ENCODE measurements at places on chromosomes 5 and 9. TPM values are rescaled to one million over a fixed set of nuclear protein-coding genes. Genes with fewer than 3 reads are reported as not detected.

- no peak overlapping the region for H3K4me3 ChIP-seq
- no peak overlapping the region for H3K27ac ChIP-seq
- H3K36me3 ChIP-seq: no peaks in the 10 kb centered on the region
- H3K4me1 ChIP-seq: no peaks in the 10 kb centered on the region
Observed at GRCh38 chr9:129390541-129390940, 212.5 kb upstream of the IER5L start.

GPR107 gene
- total RNA-seq: 17.7 TPM

DNA sequence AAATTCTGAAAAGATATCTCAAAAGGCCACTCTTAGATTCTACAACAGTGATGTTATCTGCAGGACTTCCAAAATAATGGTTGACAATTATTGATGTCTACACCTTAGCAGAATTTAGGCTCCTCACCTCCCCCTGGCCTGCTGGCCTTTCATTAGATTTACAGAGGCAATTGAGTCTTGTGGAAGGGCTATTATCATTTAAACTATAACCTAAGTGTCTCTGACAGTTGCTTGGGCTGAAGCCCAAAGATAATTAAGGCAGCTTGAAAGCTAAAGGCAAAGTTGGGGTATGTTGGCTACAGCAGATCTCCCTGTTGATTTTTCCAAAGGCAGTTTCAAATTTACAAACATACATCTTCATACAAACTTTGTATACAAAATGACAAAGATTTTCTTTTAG, 912.3 kb downstream of the TAF11L14 start:
- no peak overlapping the region for H3K4me3 ChIP-seq
- H3K36me3 ChIP-seq: no peaks in the 10 kb centered on the region
- DNase-seq: no peak
- no peaks in the 10 kb centered on the region for H3K4me1 ChIP-seq

GRCh38 chr9:114995681-114996221, 65.4 kb upstream of the TNFSF8 start:
- H3K4me1 ChIP-seq: peaks cover 72% of the 10 kb centered on the region
- peak overlapping the region; percentile 49 for H3K27ac ChIP-seq
- H3K36me3 ChIP-seq: no peaks in the 10 kb centered on the region
- DNase-seq: no peak
- no peaks in the 10 kb centered on the region for H3K27me3 ChIP-seq

- H3K36me3 ChIP-seq: peaks cover 45% of the 10 kb centered on the region
- H3K27me3 ChIP-seq: no peaks in the 10 kb centered on the region
- peaks cover 89% of the 10 kb centered on the region for H3K4me1 ChIP-seq
- DNase-seq: no peak
- peak overlapping the region; percentile 6 for H3K4me3 ChIP-seq
Observed at GRCh38 chr5:119312403-119312802, 43.4 kb upstream of the TNFAIP8 start.

SLC1A3 gene
- total RNA-seq: 0.16 TPM

GRCh38 chr5:109479260-109479860, 69.6 kb upstream of the PJA2 start:
- no peak overlapping the region for H3K4me3 ChIP-seq
- no peaks in the 10 kb centered on the region for H3K36me3 ChIP-seq
- no peak overlapping the region for H3K27ac ChIP-seq
- H3K27me3 ChIP-seq: peaks cover 8% of the 10 kb centered on the region

DNA sequence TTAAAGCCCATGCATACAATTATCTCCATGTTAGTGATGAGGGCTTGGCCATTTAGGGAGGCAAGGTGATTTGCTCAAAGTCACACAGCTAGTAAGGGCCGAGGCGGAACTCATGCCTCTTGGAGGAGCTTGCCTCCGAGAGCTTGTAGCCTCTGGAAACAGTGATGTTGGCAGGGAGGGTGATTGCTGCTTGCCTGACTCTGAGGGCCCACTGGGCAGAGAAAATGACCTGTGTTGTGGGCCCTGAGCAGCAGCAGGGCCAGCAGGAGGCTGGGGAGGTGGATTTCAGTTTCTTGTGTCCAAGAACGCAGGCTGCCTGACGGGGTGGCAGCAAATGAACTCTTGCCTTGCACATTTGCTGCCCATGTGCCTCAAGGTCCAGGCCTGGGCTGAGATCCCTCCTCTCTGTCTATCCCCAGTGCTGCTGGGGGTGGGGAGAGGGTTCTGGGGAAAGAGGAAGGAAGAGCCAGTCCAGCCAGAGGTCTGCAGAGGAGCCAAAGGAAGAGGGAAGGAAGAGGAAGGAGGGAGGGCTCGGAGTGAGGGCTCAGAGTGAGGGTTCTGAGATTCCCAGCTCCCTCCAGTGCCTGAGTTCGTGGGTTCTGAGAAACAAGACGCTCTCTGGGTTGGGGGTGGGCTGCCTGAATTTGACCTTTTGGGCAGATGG, 16.2 kb upstream of the PTGS1 start:
- no peaks in the 10 kb centered on the region for H3K4me1 ChIP-seq
- H3K27me3 ChIP-seq: peaks cover 12% of the 10 kb centered on the region

FAM221B gene
- not detected for total RNA-seq

GRCh38 chr9:97577051-97577450, 56.1 kb downstream of the TSTD2 start:
- no peak for DNase-seq
- no peak overlapping the region for H3K4me3 ChIP-seq
- H3K36me3 ChIP-seq: peaks cover 5% of the 10 kb centered on the region
- no peaks in the 10 kb centered on the region for H3K27me3 ChIP-seq

DNA sequence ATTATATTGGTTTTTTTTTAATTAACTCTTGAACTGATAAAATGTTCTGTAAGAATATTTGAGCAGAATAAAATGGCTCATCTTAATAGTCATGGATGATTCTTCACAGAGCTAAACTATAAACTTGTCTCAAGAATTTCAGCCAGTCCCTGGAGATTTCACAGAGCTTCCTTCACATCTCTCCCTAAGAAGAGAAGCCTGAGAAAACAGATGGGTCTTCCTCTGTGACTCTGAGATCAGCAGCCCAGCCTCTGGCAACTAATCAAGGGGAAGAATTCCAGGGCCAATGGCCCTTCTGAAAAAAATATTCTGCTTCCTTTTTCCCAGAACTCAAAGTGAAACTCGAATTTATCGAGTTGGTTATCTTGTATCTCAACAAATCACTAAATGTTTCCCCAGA, 122.2 kb upstream of the ITGA1 start:
- no peaks in the 10 kb centered on the region for H3K27me3 ChIP-seq
- DNase-seq: no peak
- H3K27ac ChIP-seq: no peak overlapping the region
- no peaks in the 10 kb centered on the region for H3K36me3 ChIP-seq
- H3K4me3 ChIP-seq: no peak overlapping the region

GRCh38 chr9:91403665-91404543, 19.7 kb downstream of the NFIL3 start:
- peaks cover 9% of the 10 kb centered on the region for H3K4me1 ChIP-seq
- peaks cover 6% of the 10 kb centered on the region for H3K27me3 ChIP-seq
- H3K27ac ChIP-seq: no peak overlapping the region

PJA2 gene
- 51.8 TPM for total RNA-seq

DNA sequence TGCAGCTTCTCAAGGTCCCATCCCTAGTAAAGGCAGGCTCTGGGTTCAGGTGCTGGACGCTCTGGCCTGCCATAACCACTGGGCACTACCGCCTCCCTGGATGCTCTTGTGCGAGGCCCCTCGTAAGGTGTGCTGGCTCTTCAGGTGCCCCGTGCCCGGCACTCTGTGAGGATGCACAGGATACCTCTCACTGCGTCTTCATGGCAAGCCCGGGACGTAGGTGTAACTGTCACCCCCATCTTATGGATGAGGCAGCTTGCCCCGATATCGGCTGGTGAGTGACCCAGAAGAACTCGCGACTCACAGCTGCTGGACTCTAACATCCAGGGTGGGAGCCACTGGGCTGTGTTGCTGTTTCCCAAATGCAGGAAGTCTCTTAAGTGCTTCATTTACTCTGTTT, 79.0 kb downstream of the GTF3C4 start:
- DNase-seq: no peak
- no peak overlapping the region for H3K4me3 ChIP-seq
- no peak overlapping the region for H3K27ac ChIP-seq

DNA sequence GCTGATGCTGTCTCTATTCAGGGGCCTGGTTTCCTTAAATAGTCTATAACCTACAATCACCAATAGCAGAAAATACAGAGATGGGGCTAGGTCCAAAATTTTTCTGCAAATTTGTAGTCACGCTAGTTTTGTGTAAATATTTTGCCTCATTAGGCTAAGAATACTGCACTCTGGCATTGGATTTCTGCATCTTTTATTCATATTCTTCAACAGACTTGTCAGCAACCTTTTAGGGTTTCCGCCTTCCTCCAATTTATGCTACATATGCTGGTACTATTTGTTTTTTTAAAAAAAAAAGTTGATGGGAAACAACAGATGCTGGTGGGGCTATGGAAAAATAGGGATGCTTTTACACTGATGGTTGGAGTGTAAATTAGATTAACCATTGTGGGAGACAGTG, 202.3 kb downstream of the GABRB2 start:
- H3K4me3 ChIP-seq: no peak overlapping the region
- no peaks in the 10 kb centered on the region for H3K27me3 ChIP-seq
- no peak for DNase-seq
- H3K36me3 ChIP-seq: no peaks in the 10 kb centered on the region
- no peaks in the 10 kb centered on the region for H3K4me1 ChIP-seq

DNA sequence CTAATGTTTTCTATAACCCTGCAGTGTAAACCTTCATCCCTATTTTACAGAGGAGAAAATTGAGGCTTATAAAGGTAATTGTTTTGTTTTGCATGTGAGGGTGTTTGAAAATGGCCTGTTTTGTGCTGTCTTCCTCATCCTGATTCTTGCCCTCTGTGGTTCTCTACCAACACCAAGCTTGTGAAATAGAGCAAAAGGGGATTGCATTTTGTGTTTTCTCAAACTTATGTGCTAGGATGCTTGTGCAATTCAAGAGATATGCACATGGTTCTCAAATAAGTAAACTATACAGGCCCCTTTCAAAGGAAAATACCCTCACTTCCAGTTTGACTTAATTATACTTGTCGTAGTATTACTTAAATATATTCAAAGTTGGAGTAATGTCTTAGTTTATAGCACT, 17.2 kb downstream of the PAM start:
- peaks cover 17% of the 10 kb centered on the region for H3K36me3 ChIP-seq
- H3K4me3 ChIP-seq: no peak overlapping the region
- no peaks in the 10 kb centered on the region for H3K27me3 ChIP-seq
- no peak overlapping the region for H3K27ac ChIP-seq
- H3K4me1 ChIP-seq: peaks cover 45% of the 10 kb centered on the region

ABO gene
- total RNA-seq: 0.09 TPM

- H3K27ac ChIP-seq: peak overlapping the region; percentile 99
- peaks cover 44% of the 10 kb centered on the region for H3K36me3 ChIP-seq
- no peaks in the 10 kb centered on the region for H3K27me3 ChIP-seq
- peak; percentile 30 for DNase-seq
- peak overlapping the region; percentile 89 for H3K4me3 ChIP-seq
Observed at GRCh38 chr9:92970467-92970923, 23.2 kb downstream of the FGD3 start.

- H3K4me3 ChIP-seq: no peak overlapping the region
- peaks cover 22% of the 10 kb centered on the region for H3K27me3 ChIP-seq
Observed at GRCh38 chr9:127278372-127278771, 13.8 kb downstream of the GARNL3 start.

PCDHGA2 gene
- total RNA-seq: not detected

GRCh38 chr5:33272288-33272687, 168.5 kb upstream of the TARS1 start:
- H3K4me1 ChIP-seq: no peaks in the 10 kb centered on the region
- no peaks in the 10 kb centered on the region for H3K27me3 ChIP-seq
- no peak overlapping the region for H3K27ac ChIP-seq
- DNase-seq: no peak

GRCh38 chr5:116709082-116709481, 134.5 kb upstream of the SEMA6A start:
- no peak overlapping the region for H3K27ac ChIP-seq
- peaks cover 2% of the 10 kb centered on the region for H3K27me3 ChIP-seq
- H3K4me1 ChIP-seq: no peaks in the 10 kb centered on the region
- no peak for DNase-seq

GRCh38 chr5:132951897-132952296, 11.5 kb downstream of the AFF4 start:
- no peaks in the 10 kb centered on the region for H3K27me3 ChIP-seq
- peaks cover 45% of the 10 kb centered on the region for H3K4me1 ChIP-seq
- no peak for DNase-seq
- H3K27ac ChIP-seq: no peak overlapping the region

- no peak overlapping the region for H3K4me3 ChIP-seq
- no peak for DNase-seq
- no peak overlapping the region for H3K27ac ChIP-seq
- H3K27me3 ChIP-seq: no peaks in the 10 kb centered on the region
Observed at GRCh38 chr5:123700624-123701287, 188.8 kb downstream of the CSNK1G3 start.

DNA sequence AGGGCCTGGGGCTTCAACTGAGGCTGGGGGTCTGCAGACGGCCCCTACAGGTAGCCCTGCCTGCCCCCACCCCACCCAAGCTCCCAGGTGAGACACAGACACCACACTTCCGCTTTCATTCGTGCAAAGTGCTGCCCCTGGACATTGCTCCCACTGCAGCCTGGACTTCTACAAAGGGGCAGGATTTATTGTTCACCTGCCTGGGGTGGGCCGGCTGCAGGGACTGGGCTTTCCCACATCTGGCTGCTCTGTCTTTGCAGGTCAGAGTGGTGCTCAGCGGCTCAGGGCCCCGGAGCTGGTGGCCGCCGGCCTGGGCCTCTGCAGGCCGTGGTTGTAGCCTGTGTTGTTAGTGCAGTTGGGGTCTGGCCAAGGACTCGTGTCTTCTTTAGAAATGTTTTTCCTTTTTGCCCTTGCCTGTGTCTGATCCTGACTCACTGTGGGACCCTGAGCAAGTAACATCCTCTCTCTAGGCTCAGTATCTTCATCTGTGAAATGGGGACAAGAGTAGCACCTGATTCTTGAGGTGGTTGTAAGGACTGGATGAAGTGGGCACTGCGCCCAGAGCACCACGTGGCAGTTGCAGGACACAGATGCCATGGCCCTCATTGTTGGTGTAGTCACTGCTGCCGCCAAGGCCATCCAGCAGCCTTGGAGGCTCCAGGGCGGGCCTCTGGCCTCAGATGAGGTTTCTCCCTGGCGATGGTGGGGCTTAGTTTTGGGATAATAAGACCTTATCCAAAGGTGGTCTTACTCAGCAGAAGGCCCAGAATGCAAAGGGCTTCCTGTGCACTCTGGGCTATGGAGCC, 143.9 kb downstream of the CACNA1B start:
- H3K4me3 ChIP-seq: no peak overlapping the region
- DNase-seq: no peak
- H3K4me1 ChIP-seq: no peaks in the 10 kb centered on the region
- H3K27ac ChIP-seq: no peak overlapping the region
- H3K36me3 ChIP-seq: no peaks in the 10 kb centered on the region

RNF208 gene
- total RNA-seq: 8.9 TPM

OR1Q1 gene
- not detected for total RNA-seq

ZNF366 gene
- total RNA-seq: not detected

ORM1 gene
- not detected for total RNA-seq
